Renal cortex interstitium (tissue), 15 donors: ENCODE measurements at places on chromosomes 2 and 18. TPM values are rescaled to one million over a fixed set of nuclear protein-coding genes. Genes with fewer than 3 reads are reported as not detected.

Gene TMEM169
- polyA plus RNA-seq, result 13.6 TPM

Gene CLEC4F
- polyA plus RNA-seq, result not detected

Gene MYO7B
- polyA plus RNA-seq, result 33.3 TPM

Gene RBFA
- 44.0 TPM for polyA plus RNA-seq

Gene SMYD1
- not detected for polyA plus RNA-seq

Gene SPDYA
- 3.7 TPM for polyA plus RNA-seq

Gene IL1B
- polyA plus RNA-seq, result 0.53 TPM

Gene ONECUT2
- polyA plus RNA-seq, result 0.10 TPM

Gene LYPD6B
- polyA plus RNA-seq, result 33.9 TPM

Gene SMARCAL1
- 26.9 TPM for polyA plus RNA-seq

Gene CNRIP1
- 23.2 TPM for polyA plus RNA-seq

Gene AQP12B
- 0.51 TPM for polyA plus RNA-seq

Gene AGXT
- 0.17 TPM for polyA plus RNA-seq

Gene PDE1A
- polyA plus RNA-seq, result 25.3 TPM

Gene STAT4
- 11.5 TPM for polyA plus RNA-seq

Gene ATP8B1
- 21.6 TPM for polyA plus RNA-seq

Gene LYG2
- polyA plus RNA-seq, result 0.46 TPM

Gene NT5C1B
- polyA plus RNA-seq, result 1.2 TPM

Gene GREB1L
- polyA plus RNA-seq, result 4.4 TPM

Gene SKOR2
- not detected for polyA plus RNA-seq

Gene RTP5
- polyA plus RNA-seq, result 0.06 TPM

Gene GALNT5
- polyA plus RNA-seq, result 0.45 TPM

Gene PLEKHB2
- 94.5 TPM for polyA plus RNA-seq

Gene CCDC85A
- polyA plus RNA-seq, result 1.9 TPM

Gene OSR1
- 10.6 TPM for polyA plus RNA-seq

Gene SERPINB3
- polyA plus RNA-seq, result not detected

Gene RGPD4
- polyA plus RNA-seq, result not detected

Gene PDE11A
- 6.0 TPM for polyA plus RNA-seq

Gene SLC16A14
- 7.8 TPM for polyA plus RNA-seq

Gene CYP27A1
- polyA plus RNA-seq, result 42.8 TPM

Gene CFC1
- polyA plus RNA-seq, result not detected

Gene ALPP
- not detected for polyA plus RNA-seq

Gene UBE2E3
- polyA plus RNA-seq, result 185 TPM

Gene MYCN
- polyA plus RNA-seq, result 33.5 TPM

Gene CHST9
- polyA plus RNA-seq, result 3.8 TPM

Gene CNTNAP5
- 0.03 TPM for polyA plus RNA-seq

Gene PLA2R1
- polyA plus RNA-seq, result 117 TPM

Gene UGT1A10
- polyA plus RNA-seq, result not detected

Gene SCN3A
- 0.28 TPM for polyA plus RNA-seq

Gene EDAR
- polyA plus RNA-seq, result 2.8 TPM

Gene PCARE
- 0.20 TPM for polyA plus RNA-seq
